ENCODE measurements at places on chromosomes 6 and 20.

- DNase-seq = no peak
Observed at GRCh38 chr6:37971711-37972390, 152.3 kb downstream of the ZFAND3 start.

GRCh38 chr20:53621482-53622246 lies 28.0 kb upstream of the ZNF217 start:
- no peak for DNase-seq

GRCh38 chr6:110646951-110647910 lies 168.0 kb downstream of the CDK19 start:
- no peak for DNase-seq

DNA sequence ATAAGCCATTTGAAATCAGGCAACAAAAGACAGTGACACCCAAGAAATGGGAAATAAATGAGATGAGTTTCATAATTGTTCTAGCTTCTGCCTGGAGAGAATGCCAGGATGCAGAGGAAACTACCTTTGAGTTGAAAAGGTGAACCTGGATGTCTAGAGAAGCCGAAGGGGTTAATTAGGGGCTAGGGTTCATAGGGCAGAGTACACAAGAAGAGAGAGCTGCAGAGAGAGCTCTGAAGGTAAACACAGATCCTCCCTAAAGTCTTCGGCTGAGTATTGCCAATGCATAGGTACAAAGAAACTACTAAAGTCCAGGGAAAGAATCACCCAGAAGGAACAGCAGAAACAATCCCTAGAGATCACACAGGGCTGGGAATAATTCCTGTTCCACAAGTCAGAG lies 119.7 kb upstream of the BEND3 start:
- no peak for DNase-seq

- DNase-seq = no peak
Observed at GRCh38 chr6:116971959-116972358, 94.9 kb downstream of the RFX6 start.

DNA sequence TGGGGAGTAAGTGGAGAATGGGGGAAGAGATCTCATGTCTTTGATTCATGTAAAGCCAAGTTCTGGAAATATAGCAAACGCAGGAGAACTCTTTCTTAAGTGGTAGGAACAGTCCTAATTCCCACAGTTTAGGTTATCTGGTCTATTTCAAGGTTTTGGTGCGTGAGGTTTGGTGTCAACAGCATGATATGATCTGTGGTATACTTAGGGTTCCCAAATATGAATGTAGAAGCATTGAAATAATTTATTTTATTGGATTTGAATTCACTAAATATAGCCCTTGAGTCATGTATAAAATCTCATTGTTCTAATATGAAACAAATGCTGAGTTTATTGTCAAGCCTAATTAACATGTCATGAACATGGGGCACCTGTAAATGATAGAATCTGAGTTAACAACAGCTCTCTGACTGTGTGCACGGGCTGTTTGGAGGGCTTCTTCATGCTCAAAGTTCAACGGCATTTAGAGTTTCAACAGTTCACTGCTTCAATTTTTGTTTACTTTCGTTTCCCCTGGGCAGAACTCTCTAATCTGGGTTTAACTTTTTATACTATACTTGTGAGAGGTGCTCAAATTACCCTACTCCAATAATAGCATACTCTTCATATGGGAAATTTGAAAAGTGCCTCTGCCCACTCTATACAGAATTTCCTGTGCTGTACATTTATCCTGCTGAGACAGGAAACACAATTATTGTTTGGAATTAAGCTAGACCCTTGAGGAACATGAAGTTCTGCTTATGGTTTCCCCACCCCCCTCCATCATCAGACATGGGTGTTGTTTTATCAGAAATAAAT lies 236.3 kb upstream of the ZNF217 start:
- DNase-seq = no peak

GRCh38 chr6:138339024-138339423 lies 38.7 kb upstream of the SMIM28 start:
- no peak for DNase-seq

DNA sequence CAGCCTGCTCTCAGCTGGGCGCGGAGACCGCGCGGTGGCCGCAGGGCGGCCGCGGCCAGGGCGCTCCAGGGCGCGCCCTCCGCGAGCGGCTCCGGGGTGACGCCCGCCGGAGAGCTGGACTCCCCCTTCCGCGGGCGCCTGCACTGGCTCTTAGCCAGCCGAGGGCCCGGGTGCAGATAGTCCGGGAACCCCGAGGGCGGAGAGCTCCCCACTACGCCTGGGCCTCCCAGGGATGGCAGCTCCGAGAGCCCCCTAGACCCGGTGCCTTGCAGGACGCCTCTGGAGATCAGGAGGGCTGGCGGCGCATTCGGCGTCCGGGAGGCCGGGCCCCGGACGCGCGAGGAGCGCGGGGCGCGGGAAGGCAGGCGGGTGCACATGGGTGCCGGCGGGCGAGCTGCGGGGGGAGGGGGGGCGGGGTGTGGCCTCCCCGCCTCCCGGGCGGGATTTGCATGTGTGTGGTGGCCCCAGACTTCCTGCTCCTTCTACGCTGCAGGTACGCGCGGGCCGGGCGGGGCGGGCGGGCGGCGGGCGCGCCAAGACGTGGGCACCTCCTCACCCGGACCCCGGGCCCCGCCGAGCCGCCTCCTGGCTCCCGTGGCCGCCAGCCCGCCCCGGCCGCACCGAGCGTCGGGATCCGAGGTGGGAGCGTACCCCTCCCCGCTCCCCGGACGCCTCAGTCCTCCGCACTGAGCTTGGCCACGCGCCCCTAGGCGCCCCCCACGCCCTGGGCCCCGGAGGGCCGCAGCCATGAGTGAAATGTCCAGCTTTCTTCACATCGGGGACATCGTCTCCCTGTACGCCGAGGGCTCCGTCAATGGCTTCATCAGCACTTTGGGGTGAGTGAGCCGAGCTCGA lies at the start of gene ITPR3:
Gene ITPR3 (plus strand): TSS at position 467 of the 855 bp plus-strand sequence. CDS start 281 bp downstream, at position 748.
- DNase-seq = peak; percentile 75

- DNase-seq = no peak
Observed at GRCh38 chr6:22970004-22970403, 400.6 kb downstream of the HDGFL1 start.

- no peak for DNase-seq
Observed at GRCh38 chr20:33175123-33175522, 7.2 kb downstream of the BPIFA2 start.

GRCh38 chr20:38804682-38805501 lies 605 bp upstream of the PPP1R16B start:
- peak; percentile 58 for DNase-seq

DNA sequence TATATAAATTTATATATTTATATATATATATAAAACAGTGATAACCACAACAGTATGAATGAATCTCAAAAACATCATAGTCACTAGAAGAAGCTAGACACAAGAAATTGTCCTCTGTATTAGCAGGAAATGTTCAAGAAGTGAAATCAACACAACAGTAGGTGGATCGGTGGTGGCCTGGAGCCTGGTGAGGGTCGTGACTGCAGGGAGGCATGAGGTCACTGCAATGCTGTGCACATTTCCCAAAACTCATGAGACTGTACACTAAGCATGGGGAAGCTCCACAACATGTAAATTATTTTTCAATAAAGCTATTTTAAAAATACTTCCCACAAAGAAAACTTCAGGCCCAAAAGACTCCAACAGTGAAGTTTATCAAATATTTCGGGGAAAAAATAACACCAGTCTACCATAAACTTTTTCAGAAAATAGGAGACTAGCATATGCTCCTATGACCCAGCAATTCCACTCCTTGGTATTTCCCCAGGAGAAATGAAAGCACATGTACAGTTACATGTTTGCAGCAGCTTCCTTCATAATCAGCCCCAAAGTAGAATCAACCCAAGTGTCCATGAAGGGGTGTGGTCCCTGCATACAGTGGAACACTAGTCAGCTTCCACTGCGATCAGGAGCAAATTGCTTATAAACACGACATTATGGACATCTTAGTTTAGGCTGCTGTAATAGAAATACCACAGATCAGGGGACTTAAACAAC lies 144.2 kb downstream of the TBXT start:
- DNase-seq = no peak

DNA sequence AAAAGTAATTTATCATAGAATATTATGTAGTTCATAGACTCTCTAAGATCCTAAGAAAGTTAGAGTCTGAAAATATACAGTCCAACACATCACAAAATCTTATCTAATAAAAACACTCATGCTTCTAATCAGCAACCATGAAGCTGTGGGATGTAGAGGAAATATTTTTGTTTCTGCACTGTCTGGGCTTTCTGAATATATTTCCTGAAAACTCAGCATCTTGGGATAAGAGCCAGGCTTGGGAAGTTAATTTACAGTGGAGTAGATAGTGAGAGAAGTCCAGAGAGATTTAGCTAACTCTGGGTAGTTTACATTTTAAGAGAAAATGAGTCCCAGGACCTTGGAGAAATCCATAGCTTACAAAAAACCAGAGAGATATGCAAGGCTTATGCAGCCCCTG lies 150.4 kb upstream of the BMP5 start:
- no peak for DNase-seq

DNA sequence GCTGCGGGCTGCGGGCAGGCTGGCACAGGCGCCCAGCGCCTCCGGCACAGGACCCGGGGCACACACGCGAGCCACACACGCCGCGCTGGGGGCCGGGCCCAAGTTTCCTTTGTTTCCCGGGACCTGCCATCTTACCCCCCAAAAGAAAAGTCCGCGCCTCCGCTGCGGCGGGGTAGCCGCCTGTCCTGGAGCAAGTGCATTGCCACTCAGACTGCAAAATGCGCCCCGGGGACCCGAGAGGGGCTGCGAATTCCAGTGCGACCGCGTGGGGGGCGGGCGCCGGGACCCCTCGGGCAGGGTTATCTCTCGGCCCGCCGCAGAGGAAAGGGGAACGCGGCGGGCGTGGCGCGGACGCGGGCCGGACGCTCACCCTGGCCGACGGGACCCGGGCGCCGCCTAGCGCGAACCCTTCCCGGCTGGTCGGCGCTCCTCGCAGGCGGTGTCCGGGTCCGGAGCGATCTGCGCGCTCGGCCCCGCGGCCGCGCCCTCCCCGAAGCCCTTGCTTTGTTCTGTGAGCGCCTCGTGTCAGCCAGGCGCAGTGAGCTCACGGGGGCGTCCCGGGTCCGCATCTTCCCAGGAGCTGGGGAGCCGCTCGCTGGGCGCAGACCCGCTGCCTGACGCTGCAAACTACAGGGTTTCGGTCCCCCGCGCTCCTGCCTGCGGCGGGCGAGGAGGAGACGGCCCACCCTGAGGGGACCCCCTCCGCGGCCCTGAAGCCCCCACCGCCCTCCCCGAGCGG lies 639 bp upstream of the CD24 start:
- no peak for DNase-seq

DNA sequence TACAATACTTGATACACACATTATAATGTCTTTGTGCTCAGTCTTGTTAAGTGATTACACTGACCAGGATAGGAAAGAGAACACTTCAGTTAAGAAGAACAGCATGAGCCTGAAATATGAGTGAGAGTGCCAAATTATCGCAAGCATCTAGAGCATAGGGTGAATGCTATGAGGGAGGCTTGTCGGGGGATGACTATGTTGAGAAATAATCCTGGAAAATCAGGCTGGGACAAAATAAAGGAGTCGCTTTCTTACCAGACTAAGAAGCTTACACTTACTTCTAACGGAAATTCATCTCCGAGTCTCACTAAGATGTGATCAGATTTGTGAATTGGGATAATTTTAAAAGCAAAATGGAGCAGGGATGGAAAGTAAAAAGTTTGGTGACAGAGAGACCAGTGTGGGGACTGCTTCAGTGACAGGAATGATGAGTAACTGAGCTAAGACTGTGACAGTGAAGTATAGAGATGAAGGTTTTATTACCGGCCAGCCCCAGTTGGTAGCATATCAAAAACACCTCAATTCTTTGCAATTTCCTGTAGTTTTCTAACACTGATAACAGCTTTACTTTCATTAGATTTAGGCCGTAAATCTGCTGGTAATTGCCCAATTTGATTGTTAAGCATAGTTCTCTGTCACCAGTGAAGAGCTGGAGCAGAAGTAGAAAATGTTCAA lies 48.4 kb upstream of the DEFB112 start:
- DNase-seq = no peak

- no peak for DNase-seq
Observed at GRCh38 chr6:76453270-76453669, 380.8 kb upstream of the IMPG1 start.

- no peak for DNase-seq
Observed at GRCh38 chr20:21571841-21572690, 58.2 kb upstream of the NKX2-2 start.

- DNase-seq = no peak
Observed at GRCh38 chr6:52511572-52512151, 65.2 kb downstream of the TRAM2 start.

- no peak for DNase-seq
Observed at GRCh38 chr20:58975353-58975752, 5.7 kb upstream of the NELFCD start.

DNA sequence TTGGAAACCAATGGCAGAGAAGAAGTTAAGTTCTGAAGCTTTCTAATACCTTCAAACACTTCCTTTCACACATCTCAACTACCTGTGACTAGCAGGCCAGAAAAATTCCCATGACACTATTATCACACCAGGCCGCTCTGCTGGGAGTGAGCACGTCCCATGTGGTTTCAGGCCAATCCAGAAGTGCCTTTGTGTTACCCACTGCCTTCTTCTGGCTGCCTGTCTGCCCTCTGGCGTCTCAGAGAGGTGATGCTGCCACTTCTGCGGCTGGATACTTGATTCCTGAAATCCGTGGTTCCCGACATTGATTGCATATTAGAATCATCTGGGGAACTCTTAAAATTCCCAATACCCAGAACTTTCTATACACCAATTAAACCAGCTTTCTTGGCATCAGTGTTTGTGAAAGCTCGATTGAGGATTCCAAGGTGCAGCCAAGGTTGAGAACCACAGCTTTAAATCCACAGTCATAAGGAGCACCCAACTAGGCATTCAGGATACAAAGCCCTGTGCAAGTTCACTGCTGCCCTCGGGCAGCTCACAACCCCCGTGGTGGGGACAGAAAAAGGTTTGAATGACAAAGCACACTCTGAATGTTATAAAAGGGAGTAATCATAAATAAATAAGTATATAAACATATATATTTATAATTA lies 65.6 kb downstream of the STMND1 start:
- DNase-seq = no peak

- DNase-seq = no peak
Observed at GRCh38 chr6:37882724-37883413, 63.3 kb downstream of the ZFAND3 start.

- DNase-seq = no peak
Observed at GRCh38 chr6:77036400-77036799, 426.9 kb downstream of the HTR1B start.

GRCh38 chr6:158627940-158628211 lies 16.7 kb downstream of the DYNLT1 start:
- DNase-seq = no peak

- no peak for DNase-seq
Observed at GRCh38 chr6:161200610-161201370, 73.1 kb downstream of the AGPAT4 start.
